Epithelial cell of prostate (primary cell): ENCODE measurements at places on chromosomes 12 and 14.
A peak's percentile ranks its signal among the peaks of the same experiment; 100 is the strongest.

DNA sequence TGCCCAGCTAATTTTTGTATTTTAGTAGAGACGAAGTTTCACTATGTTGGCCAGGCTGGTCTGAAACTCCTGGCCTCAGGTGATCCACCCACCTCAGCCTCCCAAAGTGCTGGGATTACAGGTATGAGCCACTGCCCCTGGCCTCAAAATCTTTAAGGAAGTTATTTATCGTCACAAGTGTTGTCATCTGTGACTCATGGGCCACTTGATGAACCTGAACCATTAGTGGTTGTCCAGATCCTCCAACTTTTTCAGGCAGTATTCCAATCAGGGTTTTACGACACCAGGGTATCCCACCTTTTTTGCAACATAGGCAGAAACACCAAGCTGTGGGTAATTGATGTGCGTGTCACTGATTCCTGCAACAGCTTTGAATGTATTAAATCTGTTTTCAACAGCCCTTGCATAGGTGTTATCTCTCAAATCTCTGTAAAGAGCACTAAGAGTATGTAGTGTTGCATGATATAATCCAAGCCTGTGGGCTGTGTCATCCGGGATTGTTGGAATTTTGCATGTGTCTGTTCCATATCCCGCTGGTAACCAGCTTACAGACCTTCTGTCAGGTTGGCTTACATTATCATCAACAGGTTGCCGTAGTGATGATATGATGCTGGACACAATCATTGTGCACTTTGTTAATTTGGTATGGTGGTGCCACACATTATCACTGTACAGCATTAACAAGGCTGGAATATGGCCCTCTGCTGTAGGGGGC, 79.3 kb upstream of the SCN8A start:
- DNase-seq = no peak

- peak; percentile 18 for DNase-seq
These were observed 399.0 kb downstream of the NAV3 start for GRCh38 chr12:78229591-78230101.

GRCh38 chr12:30700216-30700900, 4.7 kb upstream of the IPO8 start:
- DNase-seq = no peak

GRCh38 chr12:104577581-104577981, 120.8 kb downstream of the CHST11 start:
- no peak for DNase-seq

DNA sequence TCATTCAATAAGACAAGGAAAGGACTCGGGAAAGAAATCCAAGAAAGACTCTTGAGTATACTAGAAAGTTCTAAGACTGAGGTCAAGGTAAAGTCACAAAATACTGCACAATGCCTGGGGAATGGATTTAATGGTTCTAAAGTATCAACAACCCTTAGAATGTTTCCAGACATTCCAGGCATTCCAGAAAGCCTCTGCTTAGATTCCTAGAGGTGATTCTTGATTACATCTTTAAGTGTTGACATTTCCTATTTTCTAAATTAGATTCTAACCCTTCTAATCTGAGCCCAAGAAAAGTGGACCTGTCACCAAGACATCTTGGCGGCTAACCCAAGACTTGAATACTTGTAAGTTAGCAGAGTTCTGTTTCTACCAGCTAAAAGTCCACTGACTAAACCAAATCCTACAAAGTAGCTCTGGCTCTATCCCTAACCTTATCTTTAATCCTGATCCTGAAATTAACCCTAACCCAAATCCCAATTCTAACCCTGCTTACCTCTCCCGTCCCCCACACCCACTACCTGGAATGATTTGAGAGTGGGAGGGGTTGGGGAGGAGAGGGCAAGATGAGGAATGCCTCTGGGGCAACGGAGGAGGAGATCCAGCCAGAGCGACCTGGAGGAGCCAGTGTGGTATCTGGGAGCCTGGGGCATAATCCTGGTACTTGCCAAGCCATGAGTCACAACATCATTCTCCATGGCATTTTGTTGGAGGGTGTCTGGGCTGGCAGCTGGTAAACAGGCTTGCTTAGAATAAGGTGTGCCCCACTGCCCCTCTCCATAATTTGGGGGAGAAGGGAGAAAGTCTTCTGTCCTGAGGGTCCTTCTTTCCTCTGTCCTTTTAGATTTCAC, 93.4 kb upstream of the HOXC13 start:
- no peak for DNase-seq

GRCh38 chr14:35229084-35229791, 62.9 kb upstream of the PSMA6 start:
- DNase-seq = no peak

- no peak for DNase-seq
These were observed 79.0 kb downstream of the PRIMA1 start for GRCh38 chr14:93709249-93709648.

DNA sequence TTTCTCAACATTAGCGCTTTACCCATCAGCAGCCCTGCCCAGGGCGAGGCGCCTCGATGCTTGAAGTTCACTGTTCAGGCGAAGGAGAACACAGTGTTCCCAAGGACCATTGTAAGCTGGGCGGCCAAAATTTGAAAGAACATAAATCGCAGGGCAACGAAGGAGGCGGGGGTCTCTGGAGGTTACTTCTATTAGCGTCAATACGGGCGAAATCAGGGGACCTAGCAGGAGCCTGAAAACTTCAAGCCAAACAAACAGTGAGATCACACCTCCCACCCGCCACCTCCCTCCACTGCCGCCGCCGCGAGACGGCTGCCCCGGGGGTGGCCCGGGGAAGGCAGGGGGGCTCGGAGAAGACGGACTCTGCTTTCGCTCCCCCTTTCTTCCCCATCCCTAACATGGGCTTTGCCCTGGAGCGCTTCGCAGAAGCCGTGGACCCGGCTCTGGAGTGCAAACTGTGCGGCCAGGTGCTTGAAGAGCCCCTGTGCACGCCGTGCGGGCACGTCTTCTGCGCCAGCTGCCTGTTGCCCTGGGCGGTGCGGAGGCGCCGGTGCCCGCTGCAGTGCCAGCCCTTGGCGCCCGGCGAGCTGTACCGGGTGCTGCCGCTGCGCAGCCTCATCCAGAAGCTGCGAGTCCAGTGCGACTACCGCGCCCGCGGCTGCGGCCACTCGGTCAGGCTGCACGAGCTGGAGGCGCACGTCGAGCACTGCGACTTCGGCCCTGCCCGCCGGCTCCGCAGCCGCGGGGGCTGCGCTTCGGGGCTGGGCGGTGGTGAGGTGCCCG, at the start of gene PDZRN4:
TSS of gene PDZRN4 (plus strand) at position 263 of the 783 bp plus-strand sequence.
- DNase-seq = no peak

DNA sequence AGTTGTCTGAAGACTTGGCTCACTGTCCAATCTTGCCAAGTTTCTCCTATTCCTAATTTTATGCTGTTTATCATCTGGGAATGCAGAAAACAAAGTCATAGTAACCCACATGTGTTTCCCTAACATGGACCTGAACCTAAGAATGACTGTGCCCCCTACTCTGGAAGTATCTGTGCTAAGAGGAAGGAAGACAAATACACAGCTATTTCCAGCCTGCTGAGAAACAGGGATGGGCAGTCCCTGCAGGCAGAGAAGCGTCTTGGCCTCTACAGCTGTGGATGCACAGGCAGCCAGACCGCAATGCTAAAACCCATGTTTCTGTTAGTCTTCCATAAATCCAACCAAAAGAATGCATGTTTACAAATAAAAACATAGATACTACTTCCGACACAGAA, 56.2 kb downstream of the DUSP16 start:
- no peak for DNase-seq

- no peak for DNase-seq
These were observed 209.1 kb downstream of the PAX9 start for GRCh38 chr14:36870776-36871175.

- DNase-seq = no peak
These were observed 52.6 kb downstream of the FZD10 start for GRCh38 chr12:130214686-130215395.

GRCh38 chr12:123049398-123050240, 69.1 kb downstream of the ARL6IP4 start:
- no peak for DNase-seq

- DNase-seq = no peak
These were observed 544 bp downstream of the ABCD4 start for GRCh38 chr14:74302152-74302628.

DNA sequence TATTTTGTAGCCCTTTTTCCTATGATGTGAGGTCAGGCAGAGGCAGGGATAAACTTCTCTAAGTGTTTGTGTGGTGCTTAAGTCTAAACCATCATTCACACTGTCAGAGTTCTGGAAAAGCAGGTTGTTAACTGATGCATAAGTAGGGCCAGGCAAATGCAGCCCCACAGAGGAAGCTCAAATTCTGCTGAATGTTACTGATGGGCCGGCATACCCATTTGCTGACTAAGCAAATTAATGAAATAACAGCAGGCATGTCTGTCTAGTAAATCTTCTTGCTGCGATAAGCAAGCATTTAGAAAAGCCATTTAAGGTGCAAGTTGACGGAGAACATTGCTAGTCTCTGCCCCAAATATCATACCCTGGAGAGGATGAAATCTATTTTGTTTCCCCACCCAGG, 523.2 kb upstream of the CCDC196 start:
- DNase-seq = no peak

DNA sequence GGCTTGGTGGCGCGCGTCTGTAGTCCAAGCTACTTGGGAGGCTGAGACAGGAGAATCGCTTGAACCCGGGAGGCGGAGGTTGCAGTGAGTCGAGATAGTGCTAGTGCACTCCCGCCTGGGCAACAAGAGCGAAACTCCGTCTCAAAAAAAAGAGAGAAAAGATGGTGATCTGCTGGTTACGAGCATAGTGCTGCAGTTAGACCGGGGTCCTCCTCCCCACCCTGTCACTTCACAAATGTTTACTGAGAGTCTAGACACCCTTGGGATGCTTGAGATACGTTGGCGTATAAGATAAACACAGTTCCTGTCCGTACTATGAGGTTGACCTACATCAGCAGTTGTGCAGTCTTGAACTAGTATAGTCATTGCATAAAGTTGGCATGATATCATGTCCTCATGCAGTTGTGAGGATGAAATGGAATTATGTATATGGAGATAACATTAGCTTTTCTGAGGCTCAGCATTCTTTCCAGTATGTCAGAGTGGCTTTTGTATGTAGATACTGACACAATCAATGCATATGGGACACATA, 787 bp downstream of the ACAD10 start:
- no peak for DNase-seq
